ENCODE measurements at places on chromosomes 4 and X.

GRCh38 chr4:53480909-53481308 lies 103.5 kb downstream of the FIP1L1 start:
- no peak for DNase-seq

DNA sequence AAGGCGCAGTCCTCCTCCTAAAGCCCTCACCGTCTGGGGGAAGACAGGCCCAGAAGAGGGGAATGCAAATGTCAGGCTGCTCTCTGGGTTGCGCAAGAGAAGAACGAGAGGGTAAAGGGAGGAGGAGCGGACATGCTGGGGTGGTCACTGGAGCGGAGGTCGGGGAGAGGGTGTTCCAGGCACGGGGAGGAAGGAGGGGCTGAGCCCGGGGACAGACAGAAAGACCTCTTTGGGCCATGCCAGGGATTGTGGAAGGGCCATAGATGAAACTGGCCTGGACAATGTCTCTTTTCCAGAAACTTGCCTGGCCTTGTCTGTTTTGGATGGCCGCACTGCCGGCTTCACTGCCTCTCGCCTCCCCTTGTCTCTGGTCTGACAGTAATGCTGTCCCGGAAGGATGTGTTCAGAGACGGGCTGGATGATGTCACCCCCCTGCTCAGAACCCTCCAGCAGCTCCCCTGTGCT lies 121.0 kb downstream of the SORCS2 start:
- DNase-seq: no peak

DNA sequence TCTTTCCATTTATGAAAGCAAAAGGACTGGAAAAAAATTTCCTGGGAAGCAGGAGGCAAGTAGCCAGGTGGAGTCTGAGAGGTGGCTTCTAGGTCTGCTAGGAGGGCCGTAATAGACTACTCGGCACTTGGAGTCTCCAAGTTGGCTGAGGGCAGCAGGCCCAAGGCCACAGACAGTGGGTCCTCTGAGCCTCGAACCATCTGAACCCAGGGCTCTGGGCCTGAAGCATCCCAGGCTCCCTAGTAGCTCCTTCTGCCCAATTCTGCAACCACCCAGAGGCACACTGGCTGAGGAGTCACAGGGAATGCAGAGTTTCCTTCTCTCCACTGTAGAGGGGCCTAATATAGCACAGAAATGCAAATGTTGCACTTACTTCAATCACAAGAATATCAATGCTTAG lies 19.8 kb downstream of the TKTL1 start:
- no peak for DNase-seq

GRCh38 chr4:185205697-185206342 lies 2.0 kb upstream of the CFAP97 start:
- DNase-seq: no peak

GRCh38 chr4:48944756-48945241 lies 38.2 kb upstream of the OCIAD2 start:
- peak; percentile 3 for DNase-seq

GRCh38 chr4:17511509-17511949 lies 361 bp downstream of the QDPR start:
- DNase-seq: no peak

- no peak for DNase-seq
These were observed 176.0 kb downstream of the MAML3 start for GRCh38 chr4:139977838-139978609.

DNA sequence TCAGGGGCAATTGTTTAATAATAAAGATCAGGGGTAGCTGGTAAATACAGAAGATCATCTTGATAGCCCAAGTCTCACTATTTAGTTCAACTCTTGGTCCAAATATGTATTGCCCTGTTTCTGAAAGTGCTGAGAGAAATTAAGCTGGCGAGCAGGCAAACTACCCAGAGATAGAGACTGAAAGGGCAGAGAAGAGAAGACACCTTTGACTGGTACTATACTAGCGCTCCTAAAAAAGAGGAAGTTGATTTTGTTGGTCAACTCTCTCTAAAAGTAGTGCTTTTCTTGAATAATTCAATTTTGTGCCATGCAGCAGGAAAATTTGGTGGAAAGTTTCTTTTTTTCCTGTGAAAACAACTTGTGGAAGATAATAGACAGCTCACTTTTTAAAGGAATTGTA lies 64.0 kb downstream of the IGSF1 start:
- no peak for DNase-seq

DNA sequence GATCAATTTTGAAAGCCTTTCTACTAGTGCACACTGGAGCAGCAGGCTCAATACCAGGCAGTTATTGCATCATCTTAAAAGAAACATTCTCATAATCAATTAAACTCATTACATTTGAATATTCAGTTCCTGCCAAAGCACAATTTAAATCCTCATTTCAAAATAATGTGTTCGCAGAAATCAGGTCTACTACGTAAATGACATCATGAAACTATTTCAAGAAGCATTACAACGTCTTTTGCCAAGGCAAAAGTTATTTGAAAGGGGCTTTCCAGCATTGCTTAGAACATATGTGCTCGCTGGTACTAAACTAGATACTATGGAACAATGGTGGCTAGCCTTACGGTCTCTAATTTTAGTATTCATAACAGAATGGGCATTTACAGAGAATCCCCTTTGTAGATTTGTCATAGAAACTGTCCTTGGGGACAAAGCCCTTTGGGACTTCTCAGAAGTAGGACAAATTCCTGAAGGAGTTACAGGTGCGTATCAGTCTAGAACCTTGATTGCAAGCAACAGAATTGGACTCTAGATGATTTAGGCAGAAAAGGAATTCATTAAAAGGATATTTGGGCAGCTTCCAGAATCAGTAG lies 27.6 kb upstream of the HUWE1 start:
- DNase-seq: no peak

- no peak for DNase-seq
These were observed 79.2 kb downstream of the TMEM164 start for GRCh38 chrX:110082161-110082560.

DNA sequence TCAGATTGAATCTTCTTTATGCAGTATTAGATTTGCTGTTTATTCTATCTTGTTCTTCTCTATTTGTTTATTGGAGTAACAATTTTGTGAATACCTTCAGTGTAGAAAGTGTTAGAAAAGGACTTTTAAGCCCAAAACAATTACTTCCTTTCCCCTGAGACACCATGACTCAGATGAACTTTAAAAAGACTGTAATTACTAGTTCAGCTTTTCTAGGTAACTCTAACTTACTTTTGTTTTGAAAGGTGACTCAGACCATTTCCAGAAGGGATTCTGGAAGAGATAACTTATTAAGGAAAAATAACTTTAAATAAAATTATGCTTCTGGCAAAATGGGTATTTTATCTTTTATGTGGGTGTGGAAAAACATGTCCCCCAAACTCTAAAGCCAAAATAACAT lies 561.5 kb upstream of the PCDH10 start:
- DNase-seq: no peak

GRCh38 chr4:21864686-21865085 lies 83.9 kb downstream of the KCNIP4 start:
- DNase-seq: no peak

GRCh38 chr4:39025552-39026085 lies 6.6 kb downstream of the TMEM156 start:
- no peak for DNase-seq

DNA sequence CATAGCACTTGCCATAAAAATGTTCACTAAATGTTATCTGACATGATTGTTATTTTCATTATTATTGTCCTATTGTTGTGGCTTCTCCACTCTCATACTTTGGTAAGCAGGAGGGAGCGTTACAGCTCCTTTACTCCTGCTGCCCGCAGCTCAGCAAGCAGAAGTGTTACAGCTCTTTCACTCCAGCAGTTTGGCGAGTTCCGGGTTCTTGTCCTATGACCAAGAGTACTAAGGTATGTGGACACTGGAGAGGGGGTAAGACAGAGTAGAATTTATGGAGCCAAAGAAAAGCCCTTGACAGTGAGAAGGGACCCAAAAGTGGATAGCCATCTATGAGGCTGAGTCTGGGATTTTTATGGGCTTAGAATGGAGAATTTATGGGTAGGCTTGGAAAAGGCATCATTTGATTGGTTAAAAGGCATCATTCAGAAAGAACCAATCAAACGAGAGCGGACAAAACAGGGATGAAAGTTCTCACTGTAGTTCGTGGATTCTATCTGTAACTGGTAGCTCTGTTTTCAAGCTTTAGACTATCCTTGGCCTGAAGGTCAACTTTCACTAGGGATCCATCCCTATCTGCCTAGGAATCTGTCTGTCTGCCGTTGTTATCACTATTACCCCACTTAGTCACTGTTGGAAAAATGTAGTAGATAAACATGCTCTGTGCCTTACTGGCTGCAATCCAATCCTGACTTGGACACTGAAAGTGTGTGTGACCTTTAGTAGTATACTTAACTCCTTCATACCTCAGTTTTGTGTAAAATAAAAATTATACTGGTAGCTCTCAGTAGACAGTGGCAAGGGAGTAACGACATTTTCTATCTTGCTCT lies 545.6 kb upstream of the LCORL start:
- DNase-seq: no peak

DNA sequence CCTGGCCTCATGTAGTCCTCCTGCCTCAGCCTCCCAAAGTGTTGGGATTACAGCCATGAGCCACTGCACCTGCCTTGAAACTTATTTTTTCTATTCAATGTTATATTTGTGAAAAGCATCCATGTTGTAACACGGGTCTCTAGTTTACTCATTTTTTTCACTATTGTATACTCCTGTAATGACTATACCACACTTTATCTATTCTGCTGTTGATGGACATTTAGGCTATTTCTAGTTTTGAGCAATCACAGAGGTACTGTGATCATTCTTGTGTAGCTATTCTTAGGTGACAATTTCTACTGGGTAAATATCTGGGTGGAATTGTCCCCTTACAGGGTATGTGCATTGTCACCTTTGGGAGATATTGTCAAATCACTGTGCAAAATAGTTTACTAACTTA lies 3.6 kb downstream of the DRP2 start:
- no peak for DNase-seq
